ENCODE measurements at places on chromosomes 6 and 20. TPM values are rescaled to one million over a fixed set of nuclear protein-coding genes. Genes with fewer than 3 reads are reported as not detected.

DNA sequence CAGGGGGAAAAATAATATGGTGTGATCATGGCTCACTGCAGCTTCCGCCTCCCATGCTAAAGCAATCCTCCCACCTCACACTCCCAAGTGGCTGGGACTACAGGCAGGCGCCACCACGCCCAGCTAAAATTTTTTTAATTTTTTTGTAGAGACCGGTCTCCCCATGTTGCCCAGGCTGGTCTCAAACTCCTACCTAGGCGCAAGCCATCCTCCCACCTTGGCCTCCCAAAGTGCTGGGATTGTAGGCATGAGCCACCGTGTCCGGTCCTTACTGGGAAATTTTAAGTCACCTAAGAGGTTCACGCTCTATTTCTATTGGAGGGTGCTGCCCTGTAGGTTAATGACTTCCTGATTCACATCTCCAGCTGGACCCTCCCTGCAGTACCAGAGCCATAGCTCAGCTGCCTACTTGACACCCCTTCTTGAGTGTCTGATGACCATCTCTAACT, 626 bp upstream of the CDK5RAP1 start:
- peak overlapping the region; percentile 86 for H3K27ac ChIP-seq
- peaks cover 37% of the 10 kb centered on the region for H3K4me1 ChIP-seq
- H3K27me3 ChIP-seq: no peaks in the 10 kb centered on the region
- no peak for DNase-seq
- H3K4me3 ChIP-seq: peak overlapping the region; percentile 96

DNA sequence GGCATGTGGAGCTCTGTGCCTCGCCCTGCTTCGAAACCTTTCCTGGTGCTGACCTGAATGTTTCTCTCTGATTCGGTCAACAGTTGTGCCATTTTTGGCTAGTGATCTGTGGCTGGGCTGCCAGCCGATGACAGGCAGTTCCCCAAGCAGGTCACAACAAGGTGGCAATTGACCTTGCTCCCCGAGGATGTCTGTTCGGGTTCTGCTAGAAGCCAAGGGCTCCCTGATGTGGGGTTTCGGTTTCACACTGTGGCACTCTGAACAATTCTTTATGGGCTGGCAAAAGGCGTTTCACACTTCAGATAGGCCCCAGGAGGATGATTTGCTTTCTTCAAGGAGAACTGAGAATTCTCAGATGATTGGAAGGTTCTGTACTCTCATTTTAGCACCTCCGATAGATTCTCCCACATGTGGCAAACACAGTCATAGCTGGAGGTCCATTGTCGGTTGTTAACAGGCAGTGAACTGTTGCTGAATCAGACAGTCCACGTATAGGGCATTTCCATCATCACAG, 135.6 kb downstream of the SLC24A3 start:
- no peaks in the 10 kb centered on the region for H3K4me1 ChIP-seq
- no peaks in the 10 kb centered on the region for H3K36me3 ChIP-seq
- no peak overlapping the region for H3K4me3 ChIP-seq

The TMEM74B gene
- total RNA-seq: not detected

DNA sequence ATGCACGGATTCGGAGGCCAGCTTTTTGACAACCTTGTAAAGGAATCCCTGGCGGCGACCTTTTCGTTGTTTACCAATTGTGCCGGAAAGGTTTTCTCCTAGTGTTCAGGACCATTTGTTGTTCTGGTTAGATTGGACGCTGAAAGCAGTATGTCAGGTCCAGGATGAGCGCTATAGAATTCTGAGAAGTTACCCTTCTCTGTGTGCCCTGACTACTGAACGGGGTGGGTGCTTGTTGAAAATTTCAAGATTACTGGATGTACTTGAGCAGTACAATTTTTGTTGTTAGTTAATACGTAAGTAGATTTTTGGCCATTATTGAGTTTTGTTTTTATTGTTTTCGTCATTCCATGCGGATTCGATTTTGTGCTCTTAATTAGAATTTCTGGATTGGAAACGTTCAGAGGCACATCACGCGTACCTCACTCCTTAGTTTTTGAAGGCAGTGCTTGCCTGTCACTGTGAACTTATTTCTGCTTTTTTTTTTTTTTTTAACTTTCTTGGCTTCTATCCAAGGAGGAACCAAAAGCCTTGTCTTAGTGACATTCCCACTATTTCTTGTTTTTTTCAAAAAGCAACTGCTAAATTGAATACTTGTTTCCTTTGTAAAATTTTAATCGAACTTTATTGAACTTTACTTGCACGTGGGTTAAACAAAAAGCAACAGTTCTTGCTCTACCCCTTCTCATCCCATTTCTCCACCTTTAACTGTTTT, 898 bp downstream of the XRN2 start:
- peaks cover 5% of the 10 kb centered on the region for H3K36me3 ChIP-seq
- H3K27ac ChIP-seq: peak overlapping the region; percentile 94
- DNase-seq: no peak
- peaks cover 32% of the 10 kb centered on the region for H3K4me1 ChIP-seq
- peak overlapping the region; percentile 97 for H3K4me3 ChIP-seq

GRCh38 chr20:1187605-1188171, 2.9 kb upstream of the TMEM74B start:
- H3K27ac ChIP-seq: no peak overlapping the region
- DNase-seq: no peak

The CCN5 gene
- not detected for total RNA-seq

- no peak overlapping the region for H3K4me3 ChIP-seq
- H3K27me3 ChIP-seq: no peaks in the 10 kb centered on the region
- H3K4me1 ChIP-seq: no peaks in the 10 kb centered on the region
- H3K27ac ChIP-seq: no peak overlapping the region
- H3K36me3 ChIP-seq: no peaks in the 10 kb centered on the region
Observed at GRCh38 chr6:10073341-10073740, 341.5 kb downstream of the TFAP2A start.

The ZSCAN23 gene
- total RNA-seq: 0.52 TPM

- H3K4me3 ChIP-seq: no peak overlapping the region
- no peak overlapping the region for H3K27ac ChIP-seq
- no peaks in the 10 kb centered on the region for H3K36me3 ChIP-seq
- H3K27me3 ChIP-seq: no peaks in the 10 kb centered on the region
Observed at GRCh38 chr6:98230250-98230649, 604.1 kb upstream of the POU3F2 start.

- H3K27ac ChIP-seq: no peak overlapping the region
- no peaks in the 10 kb centered on the region for H3K36me3 ChIP-seq
- no peak overlapping the region for H3K4me3 ChIP-seq
- no peaks in the 10 kb centered on the region for H3K4me1 ChIP-seq
Observed at GRCh38 chr20:58173091-58173490, 55.4 kb downstream of the ANKRD60 start.

The CLPSL1 gene
- not detected for total RNA-seq

GRCh38 chr6:150695652-150696051, 96.0 kb downstream of the PLEKHG1 start:
- H3K4me1 ChIP-seq: no peaks in the 10 kb centered on the region
- peaks cover 10% of the 10 kb centered on the region for H3K27me3 ChIP-seq
- no peak for DNase-seq
- no peaks in the 10 kb centered on the region for H3K36me3 ChIP-seq
- H3K27ac ChIP-seq: no peak overlapping the region

- DNase-seq: no peak
- no peaks in the 10 kb centered on the region for H3K27me3 ChIP-seq
- no peak overlapping the region for H3K27ac ChIP-seq
- H3K4me3 ChIP-seq: no peak overlapping the region
Observed at GRCh38 chr6:162777091-162777490, 49.3 kb downstream of the PACRG start.

DNA sequence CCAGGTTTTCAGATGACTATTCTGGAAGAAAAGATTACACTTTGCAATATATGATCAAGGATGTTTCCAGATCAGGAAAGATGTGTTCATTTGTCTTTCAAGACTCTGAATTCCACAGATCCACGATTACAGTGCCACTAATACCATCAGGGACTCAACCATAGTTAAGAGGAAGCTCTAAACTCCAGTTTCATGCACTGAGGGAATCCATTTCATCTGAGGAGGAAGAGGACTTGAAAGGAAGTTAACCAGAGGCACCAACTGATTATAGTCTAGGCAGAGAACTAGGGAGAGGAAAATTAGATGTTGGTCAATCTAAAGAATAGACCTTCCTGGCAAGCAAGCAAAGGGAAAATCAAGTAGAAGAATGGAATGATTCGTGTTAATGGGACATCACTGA, 218.3 kb upstream of the PRDM1 start:
- H3K4me3 ChIP-seq: no peak overlapping the region
- H3K27me3 ChIP-seq: peaks cover 12% of the 10 kb centered on the region
- H3K4me1 ChIP-seq: peaks cover 4% of the 10 kb centered on the region
- H3K36me3 ChIP-seq: peaks cover 2% of the 10 kb centered on the region

DNA sequence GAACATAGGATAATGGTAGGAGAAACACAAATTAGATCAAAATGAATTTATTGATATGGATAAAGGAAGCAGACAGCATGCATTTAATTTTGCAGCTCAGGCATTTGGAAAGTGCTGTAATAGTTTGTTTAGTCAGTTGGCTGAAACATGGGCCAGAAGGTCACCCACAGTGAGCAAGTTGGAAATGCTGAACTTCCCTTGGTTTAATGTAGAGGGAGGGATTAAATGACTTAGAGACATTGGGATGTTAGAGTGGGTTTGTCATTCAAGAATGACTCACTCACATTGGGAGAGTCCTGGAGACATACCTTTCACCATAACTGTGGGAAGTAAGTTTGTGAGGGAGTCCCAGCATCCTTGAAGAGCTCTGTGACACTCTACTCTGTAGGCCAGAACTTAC, 231.5 kb upstream of the PLCB4 start:
- DNase-seq: no peak
- no peaks in the 10 kb centered on the region for H3K36me3 ChIP-seq
- H3K4me3 ChIP-seq: no peak overlapping the region
- H3K27ac ChIP-seq: no peak overlapping the region
- no peaks in the 10 kb centered on the region for H3K27me3 ChIP-seq
- no peaks in the 10 kb centered on the region for H3K4me1 ChIP-seq

- H3K4me1 ChIP-seq: no peaks in the 10 kb centered on the region
- DNase-seq: no peak
- no peaks in the 10 kb centered on the region for H3K27me3 ChIP-seq
- no peak overlapping the region for H3K4me3 ChIP-seq
- no peak overlapping the region for H3K27ac ChIP-seq
Observed at GRCh38 chr6:97422171-97422570, 139.2 kb upstream of the MMS22L start.

GRCh38 chr6:63440057-63440456, 120.3 kb upstream of the LGSN start:
- no peak overlapping the region for H3K4me3 ChIP-seq
- no peak overlapping the region for H3K27ac ChIP-seq
- H3K36me3 ChIP-seq: no peaks in the 10 kb centered on the region
- H3K4me1 ChIP-seq: peaks cover 4% of the 10 kb centered on the region
- DNase-seq: no peak
- H3K27me3 ChIP-seq: no peaks in the 10 kb centered on the region

DNA sequence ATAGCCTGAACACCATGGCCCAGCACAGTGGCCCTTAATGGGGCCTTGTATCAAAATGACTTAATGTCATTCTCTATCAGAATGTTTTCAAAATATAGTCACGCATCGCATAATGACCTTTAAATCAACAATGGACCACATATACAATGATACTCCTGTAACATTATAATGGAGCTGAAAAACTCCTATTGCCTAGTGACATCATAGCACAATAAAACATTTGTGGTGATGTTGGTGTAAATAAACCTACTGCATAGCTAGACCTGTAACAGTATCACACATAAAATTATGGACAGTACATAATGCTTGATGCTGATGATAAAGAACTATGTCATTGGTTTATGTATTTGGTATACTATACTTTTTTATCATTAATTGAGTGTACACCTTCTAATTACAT, 9.3 kb downstream of the ELOVL5 start:
- peaks cover 3% of the 10 kb centered on the region for H3K36me3 ChIP-seq
- no peaks in the 10 kb centered on the region for H3K27me3 ChIP-seq
- no peak for DNase-seq
- no peak overlapping the region for H3K4me3 ChIP-seq
- H3K27ac ChIP-seq: peak overlapping the region; percentile 99
- H3K4me1 ChIP-seq: peaks cover 88% of the 10 kb centered on the region

DNA sequence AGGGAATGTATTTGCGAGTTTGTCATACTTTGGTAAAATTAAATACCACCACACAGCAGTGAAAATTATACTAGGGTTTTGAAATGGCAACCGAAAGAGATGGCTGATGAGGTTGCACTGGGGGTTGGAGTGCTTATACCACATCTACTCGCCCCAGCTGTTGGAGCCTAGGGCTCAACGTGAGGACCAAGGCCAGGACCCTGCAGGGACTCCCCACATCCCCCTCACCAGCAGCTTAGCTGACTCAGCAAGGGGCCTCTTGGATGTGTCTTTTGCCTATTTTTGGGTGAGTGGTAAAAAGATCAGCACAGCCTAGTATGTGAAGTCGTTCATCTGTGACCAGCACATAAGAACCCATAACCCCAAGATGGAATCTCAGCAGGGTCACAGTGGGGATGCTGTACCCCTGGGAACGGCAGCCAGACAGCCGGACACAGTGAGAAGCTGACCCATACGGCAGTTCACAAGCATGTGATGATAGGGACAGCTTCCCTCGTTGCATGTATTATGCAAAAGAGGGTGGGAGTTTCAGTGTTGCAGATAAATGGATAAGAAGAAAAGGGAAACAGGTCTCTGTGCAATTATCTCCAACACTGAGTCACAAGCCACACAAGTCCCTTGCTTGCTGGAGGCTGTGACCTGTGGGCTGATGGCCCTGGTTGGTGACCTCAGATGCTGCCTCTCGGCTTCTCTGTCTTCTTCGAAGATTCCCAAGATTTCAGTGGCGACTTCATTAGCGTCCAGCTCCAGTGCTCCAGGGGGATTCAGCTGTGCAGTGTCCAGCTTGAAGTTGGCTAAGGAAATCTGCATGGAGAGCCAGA, 20.9 kb upstream of the SPO11 start:
- H3K4me3 ChIP-seq: no peak overlapping the region
- no peak overlapping the region for H3K27ac ChIP-seq

- peaks cover 61% of the 10 kb centered on the region for H3K4me1 ChIP-seq
- peak within 1 kb of the TSS; percentile 92 for H3K27ac ChIP-seq
- peak within 1 kb of the TSS; percentile 93 for H3K4me3 ChIP-seq
- peaks cover 8% of the 10 kb centered on the region for H3K36me3 ChIP-seq
Observed at GRCh38 chr6:31660381-31661261, at the start of gene C6orf47. Gene C6orf47, minus strand, starts transcription at chr6:31660778. Its CDS starts 831 bp downstream, at chr6:31659947.

DNA sequence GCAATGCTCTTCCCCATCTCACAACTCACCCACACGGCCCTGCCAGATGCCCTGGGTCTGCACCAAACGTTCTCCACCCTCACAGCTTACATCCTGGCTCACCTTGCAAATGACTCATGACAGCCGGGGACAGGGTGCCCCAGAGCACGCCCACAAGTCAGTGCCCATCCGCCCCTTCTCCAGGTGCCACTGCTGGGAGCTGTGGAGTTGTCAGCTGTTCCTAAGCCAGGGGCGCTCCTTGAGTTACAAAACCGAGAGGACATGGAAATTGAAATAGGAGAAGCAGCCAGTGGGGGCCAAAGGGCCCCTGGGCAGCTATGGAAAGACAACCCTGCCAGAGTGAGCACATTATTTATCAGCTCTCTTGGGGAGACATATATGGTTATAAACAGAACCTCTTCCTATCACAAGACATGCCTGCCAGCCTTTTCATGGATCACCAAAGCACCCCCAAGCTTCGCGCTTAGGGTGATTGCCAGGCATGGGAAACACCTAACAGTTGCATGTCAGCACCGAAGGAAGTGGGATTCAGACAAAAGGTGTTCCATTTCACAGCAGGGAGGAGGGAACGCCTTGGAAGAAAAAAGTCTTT, 236.8 kb downstream of the LY86 start:
- H3K27ac ChIP-seq: no peak overlapping the region
- peaks cover 52% of the 10 kb centered on the region for H3K27me3 ChIP-seq
- no peak for DNase-seq
- no peaks in the 10 kb centered on the region for H3K36me3 ChIP-seq
- peaks cover 2% of the 10 kb centered on the region for H3K4me1 ChIP-seq
- no peak overlapping the region for H3K4me3 ChIP-seq

The PRPH2 gene
- not detected for total RNA-seq

Measured in T-helper 17 cell (primary cell).